ENCODE measurements at places on chromosomes 11 and 22. TPM values are rescaled to one million over a fixed set of nuclear protein-coding genes. Genes with fewer than 3 reads are reported as not detected.

DNA sequence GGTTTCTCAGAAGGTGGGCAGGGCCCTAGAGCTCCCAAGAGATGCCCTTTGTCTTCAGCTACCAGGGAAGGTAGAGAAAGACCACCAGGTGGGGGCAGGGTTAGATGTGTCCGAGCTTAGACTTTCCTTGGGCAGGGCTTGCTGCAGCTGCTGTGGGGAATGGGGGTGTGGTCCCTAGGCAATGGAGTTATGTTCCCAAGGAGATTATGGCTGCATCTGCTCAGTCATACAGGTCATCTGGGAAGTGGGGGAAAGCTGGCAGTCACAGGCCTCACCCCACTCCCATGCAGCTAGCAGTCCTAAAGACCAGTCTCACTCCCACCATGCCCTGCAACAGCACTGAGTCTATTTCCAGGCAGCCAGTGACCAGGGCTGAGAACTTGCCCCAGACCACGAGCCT lies 29.5 kb downstream of the MMP27 start:
- no peak for DNase-seq

DNA sequence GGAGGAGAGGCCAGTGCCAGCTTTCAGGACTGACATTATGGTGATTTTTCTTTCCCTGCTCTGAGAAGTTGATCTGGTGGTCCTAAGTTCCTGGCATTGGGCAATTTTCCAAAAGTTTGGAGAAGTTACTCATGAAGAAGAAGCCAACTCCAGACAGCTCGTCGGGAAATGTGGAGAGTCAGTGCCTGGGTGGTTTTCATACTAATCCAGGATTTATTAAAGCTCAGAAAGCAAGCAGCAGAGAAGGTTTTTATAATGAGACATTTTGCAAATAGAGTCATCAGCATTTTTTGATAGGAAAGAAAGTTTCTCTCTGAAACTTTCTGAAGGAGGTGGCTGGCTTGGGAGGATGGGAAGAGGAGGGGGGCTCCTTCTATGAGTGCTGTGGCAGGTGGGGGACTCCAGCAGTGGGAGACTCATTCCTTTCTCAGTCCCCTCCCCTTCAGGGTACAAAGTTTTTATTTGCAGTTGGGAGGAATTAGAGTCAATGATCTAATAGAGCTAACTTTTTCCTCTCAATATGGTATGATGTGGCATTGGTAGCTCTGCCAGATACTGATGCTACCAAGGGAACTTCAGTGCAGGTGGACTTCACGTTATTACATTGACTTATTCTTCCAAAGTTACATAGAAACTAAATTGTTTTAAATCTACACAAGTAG lies 55.4 kb downstream of the LIF start:
- DNase-seq: no peak

DNA sequence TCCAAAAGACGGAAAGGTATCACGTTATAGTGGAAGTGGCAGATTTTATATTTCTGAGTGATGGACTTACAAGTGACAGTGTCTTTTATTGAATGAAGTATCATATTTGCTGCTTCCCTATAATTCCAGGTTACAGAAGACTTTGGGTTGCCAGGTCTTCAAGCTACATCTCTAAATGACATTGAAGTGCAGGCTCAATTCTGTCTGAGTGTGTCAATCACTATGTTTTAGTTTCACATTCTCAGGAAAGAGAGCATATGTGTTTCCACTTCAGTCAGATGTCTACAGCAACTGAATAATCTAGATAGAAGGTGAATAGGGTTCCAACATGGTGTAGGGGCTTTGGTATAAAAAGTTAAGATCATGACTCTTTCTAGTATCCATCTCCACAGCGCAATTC lies 492.7 kb upstream of the API5 start:
- no peak for DNase-seq

DNA sequence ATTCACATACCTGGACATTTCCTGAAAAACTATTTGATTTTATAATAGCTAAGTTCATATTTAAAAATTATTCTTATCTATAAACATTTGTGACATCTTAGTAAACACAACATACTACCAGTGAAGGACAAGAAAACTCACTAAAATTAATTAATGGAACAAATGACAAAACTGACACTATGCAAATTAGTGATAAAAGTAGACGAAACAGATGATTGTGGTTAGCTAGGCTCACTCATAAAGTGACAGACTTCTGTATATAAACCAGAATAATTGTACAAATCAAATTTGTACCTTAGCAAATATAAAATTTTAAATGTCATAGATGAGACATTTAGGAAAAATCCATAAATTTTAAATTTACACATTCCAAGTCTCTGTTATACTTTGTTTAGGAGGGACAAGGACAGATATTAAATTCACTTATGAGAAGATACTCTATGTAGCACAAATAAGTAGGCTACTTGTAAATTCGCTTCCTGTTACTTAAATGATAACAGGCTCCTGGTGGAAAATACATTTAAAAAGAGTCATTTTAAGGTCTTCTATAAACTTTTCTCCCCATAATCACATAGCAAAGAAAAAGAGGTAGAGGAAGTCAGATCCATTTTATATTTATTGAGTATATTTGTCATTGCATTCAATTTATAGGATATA lies 81.2 kb downstream of the KIF18A start:
- DNase-seq: no peak

- DNase-seq: no peak
Measured at GRCh38 chr11:90251599-90251998, 28.8 kb upstream of the CHORDC1 start.

DNA sequence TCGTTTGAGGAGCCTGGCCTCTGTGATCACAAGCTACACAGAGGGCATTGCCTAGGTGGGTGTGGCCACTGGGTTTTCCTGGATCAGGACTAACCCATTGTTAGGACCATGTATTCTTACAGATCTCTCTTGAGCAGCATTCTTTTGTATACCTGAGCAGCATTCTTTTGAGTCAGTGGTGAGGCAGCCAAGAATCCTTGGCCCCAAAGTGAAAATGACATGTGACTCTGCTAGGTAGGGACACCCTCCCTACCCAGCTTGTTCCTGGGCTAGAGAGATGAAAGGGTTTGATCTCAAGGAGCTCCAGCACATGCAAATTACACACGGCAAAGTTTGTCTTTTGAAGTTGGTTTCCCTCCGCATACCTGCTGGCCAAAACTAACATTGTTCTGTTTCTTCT lies 55.0 kb upstream of the HORMAD2 start:
- no peak for DNase-seq

- no peak for DNase-seq
Measured at GRCh38 chr22:37232140-37232998, 11.7 kb downstream of the RAC2 start.

DNA sequence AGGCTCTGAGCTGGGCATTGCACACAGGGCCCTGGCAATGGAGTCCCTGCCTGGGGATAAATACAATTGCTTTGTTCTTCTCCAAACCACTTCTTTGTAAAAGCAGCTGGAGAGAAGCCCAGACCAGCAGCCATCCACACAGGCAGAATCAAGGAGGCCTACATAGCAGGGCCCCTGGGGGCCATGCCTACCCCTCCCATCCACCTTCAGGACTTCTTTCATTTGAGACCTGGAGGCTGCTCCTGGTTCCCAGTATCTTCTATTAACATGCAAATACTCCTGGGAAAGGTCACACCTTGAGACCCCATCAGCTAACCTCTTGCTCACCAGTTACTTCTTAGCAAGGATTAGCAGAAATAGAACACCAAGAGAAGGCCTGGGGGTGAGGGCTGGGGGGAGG lies 511.1 kb downstream of the SOX6 start:
- DNase-seq: no peak

DNA sequence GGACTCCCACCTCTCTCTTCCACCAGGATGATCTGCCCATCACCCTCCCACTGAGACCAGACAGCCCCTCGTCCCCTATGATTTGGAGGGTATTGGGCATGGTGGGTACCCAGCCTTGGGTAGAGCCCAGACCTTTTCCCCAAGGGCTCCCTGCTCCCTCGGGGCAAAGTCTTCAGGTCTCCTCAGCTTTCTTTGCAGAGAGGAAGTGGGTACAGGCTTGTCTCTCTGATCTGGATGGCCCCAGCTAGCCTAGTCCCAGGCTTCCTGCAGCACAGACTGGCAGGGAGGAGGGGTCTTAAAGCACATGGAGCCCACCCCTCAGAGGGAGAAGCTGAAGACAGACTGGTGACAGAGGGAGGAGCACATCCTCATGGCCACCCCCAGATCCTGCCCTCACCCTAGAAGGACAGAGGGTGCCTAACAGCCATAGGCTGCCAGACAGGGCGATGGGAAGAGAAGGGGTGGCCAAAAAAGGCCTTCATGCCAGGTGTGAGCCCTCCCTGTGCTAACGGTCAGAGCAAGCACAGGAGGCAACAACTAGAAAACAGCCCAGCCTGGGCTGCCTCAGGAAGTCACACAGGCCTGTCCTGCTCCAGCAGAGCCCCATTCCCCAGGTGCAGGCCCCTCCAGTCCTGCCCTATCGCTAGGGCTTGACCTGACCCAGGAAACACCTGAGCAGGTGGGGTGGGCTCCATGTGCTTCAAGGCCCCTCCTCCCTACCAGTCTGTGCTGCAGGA lies 30.4 kb downstream of the SLC22A12 start:
- DNase-seq: no peak

DNA sequence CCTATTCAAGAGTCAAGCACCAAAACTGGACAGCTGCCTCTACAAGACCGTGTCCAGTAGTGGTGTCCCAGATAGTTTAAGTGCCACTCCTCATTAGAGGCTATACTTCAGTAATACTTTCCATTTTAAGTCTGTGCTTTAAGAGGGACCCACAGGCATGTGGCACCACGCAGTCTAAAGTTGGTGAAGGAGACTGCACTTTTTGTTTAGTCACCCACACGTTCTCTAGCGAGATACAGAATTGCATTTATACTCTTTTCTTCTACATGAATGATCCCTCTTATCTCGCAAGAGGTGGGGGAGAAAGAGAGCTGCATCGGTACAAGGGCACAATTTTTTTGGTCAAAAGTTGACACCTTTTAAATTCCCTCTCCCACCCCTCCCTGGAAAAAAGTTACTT lies 41.5 kb downstream of the DDX6 start:
- no peak for DNase-seq

DNA sequence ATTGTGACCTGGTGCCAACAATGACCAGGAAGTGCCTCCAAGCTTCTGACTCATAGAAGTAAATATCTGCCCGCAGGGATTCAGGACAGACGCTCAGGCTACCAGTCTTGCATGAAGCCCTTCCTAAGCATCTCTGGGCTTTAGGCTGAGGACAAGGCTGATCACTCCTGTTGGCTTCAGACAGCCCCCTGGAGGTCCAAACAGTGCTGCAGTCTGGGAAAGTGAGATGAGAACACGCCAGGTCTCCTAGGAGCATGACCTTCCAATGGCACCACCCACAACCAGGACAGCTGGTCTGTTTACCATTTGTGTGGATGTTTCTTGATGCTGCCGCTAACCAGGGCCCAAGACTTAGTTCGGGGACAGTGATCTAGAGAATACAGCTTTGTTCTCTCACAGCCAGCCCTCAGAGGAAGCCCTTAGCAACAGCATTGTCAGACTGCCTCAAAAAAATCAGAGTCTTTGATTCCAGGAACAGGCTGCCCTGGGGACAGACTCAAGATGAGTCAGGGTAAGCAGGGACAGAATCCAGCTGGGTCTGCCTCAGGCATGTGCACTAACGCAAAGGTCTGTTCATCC lies 111.2 kb downstream of the ZNF280B start:
- DNase-seq: no peak

DNA sequence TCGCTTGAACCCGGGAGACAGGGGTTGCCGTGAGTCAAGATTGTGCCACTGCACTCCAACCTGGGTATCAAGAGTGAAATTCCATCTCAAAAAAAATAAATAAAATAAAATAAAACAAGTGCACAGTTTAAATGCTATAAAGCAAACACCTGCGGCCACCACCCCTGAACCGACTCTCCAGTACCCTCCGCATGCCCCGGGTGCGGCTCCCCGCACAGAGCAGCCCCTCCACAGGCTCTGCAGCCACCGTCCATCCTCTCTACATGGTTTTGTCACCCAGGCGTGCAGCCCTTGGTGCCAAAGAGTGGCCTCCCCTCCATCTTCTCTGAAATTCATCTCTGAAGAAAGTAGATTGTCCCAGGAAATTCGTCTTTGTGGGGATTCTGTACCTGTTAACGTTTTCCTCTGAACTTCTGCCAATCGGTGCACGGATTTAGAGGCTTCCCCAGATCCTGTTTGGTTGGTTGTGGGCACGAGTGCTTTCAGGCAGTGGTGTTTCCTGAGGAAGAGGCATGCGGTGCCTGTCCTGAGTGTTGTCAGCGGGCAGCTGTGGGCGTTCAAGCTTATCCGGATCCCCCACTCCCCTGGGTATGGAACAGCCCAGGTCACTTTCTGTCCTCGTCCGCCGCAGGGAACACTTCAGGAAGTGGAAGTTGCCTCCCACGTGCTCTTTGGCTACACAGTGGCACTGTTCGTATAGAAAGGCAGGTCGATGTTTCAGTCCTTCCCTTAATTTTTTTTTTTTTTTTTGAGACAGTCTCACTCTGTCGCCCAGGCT lies 4.1 kb downstream of the MIOX start:
- no peak for DNase-seq

DNA sequence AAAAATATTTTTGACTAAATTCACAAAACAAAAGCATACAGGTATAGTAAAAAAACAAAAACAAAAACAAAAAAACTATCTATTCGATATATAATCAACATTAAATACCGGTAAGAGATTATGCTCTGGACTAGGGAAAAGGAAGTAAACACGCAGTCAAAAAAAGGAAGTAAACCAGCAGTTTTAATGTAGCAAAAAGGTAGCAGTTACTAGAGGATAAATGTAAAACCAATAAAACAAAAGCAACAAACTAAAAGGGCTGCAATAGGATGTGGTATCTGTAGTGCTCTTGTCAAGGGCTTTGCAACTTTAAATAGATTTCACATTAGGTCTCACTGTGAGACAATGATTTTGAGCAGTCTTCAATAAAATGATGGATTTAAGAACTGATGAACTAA lies 2.4 kb downstream of the TRIM22 start:
- DNase-seq: no peak

- no peak for DNase-seq
Measured at GRCh38 chr11:73356979-73357860, 19.0 kb upstream of the RELT start.

- DNase-seq: no peak
Measured at GRCh38 chr11:75014129-75014528, 25.4 kb downstream of the NEU3 start.

GRCh38 chr11:5380740-5381342 lies 2.8 kb upstream of the OR51M1 start:
- DNase-seq: no peak

- no peak for DNase-seq
Measured at GRCh38 chr22:37267661-37268413, 14.5 kb upstream of the CYTH4 start.

Gene OR8G5
- not detected for total RNA-seq

Gene IFITM10
- 6.6 TPM for total RNA-seq

Gene CNTF
- 3.6 TPM for total RNA-seq

Gene C22orf23
- total RNA-seq: not detected

Gene IGSF22
- not detected for total RNA-seq

Gene HOATZ
- not detected for total RNA-seq

Gene BACE1-AS
- 3.6 TPM for total RNA-seq

Gene ALG9
- total RNA-seq: 26.2 TPM

Gene CHRNA10
- not detected for total RNA-seq

Data from suprapubic skin (tissue), 4 donors.